ENCODE measurements at places on chromosomes 5 and 9.

- DNase-seq: no peak
These were observed 46.9 kb downstream of the ARL15 start for GRCh38 chr5:54263447-54263846.

DNA sequence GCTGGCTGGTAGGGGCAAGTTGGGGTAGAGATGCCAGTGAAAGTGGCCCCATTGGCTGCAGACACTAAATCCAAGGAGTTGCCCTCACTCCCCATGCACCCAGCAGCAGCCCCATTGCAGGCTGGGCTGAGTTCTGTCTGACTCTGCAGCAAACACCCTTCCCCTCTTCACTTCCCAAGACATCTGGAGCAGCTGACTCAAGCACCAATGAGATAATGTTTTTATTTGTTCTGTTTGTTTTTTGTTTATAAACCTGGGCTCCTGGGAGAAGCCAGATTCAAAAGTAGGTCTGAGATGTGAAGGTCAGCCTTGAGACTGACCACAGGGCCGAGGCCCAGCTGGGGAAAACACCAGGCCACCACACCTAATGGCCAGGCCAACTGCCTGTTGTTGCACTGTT lies 545.9 kb upstream of the KLF4 start:
- no peak for DNase-seq

DNA sequence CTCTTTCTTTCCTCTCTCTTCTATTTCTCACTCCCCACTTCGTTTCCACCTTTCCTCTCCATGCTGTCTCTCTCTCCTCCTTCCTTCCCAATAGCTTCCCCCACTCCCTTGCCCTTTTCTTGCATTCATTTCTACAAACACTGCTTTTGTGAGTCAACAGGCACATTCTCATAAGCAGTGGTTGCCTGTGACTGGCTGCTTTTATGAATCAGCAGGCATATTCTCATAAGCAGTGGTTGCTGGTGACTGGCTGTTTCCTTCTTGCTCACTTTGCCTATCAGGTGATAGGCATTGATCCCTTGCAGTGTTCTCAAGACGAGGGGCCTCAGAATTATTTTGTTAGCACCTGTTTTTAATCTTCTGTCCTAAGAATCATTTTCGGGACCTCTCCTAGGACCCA lies 116.1 kb upstream of the ACTBL2 start:
- no peak for DNase-seq

GRCh38 chr5:37882636-37883035 lies 42.8 kb upstream of the GDNF start:
- no peak for DNase-seq

- peak; percentile 64 for DNase-seq
These were observed 46.0 kb downstream of the VAV2 start for GRCh38 chr9:133945977-133946753.

DNA sequence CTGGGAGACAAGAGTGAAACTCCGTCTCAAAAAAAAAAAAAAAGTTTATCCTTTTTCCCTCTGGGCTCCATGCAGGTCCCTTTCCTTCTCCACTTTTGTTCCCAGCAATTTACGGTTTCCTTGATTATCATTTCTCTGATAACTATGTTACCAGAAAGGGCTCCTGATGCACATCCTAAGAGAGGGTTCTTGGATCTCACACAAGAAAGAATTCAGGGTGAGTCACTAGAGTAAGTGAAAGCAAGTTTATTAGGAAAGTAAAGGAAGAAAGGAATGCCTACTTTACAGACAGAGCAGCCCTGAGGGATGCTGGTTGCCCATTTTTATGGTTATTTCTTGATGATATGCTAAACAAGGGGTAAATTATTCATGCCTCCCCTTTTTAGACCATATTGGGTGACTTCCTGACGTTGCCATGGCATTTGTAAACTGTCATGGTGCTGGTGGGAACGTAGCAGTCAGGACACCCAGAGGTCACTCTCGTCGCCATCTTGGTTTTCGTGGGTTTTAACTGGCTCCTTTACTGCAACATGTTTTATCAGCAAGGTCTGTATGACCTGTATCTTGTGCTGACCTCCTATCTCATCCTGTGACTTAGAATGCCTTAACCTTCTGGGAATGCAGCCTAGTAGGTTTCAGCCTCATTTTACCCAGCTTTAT lies 13.5 kb upstream of the MELK start:
- DNase-seq: no peak

DNA sequence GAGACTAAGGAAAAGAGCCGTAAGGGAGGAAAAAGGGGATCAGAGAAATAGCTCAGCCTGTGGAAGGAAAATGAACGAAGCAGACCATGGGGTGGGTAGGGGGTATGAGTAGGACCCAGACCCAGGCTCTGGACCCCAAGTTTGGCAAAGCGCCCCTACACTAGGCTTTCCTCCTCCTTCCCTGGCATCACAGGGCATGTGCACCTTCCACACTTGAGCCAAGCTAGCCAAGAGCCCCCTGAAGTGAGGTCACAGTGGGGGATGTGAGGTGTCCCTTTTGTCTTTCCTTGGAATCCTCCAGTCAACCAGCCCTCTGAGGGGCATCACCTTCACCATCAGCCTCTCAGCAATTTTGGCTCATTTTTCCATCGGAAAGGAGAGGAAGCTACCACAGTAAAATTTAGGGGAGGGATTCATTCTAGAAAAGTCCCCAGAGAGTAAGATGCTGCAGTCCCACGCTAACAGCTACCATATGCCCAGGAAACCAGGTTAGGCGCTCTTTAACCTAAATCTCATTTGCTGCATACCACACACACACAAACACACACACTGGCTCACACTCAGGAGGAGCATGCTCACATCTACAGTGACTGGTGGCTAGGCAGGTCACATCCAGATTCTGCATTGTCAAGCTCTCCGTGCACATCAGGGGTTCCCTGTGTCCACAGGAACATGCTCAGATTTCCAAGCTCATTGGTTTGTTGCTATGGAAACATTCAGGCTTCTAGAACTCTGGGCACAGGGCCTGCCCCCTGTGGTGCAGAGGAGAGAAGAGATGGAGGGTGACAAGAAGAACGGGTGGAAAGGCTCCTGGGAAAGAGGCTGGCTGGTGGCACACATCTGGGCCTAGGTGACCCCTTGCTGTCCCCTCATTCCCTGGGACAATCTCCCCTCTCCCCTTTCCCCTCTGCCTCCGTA lies 9.9 kb downstream of the REEP2 start:
- DNase-seq: no peak

DNA sequence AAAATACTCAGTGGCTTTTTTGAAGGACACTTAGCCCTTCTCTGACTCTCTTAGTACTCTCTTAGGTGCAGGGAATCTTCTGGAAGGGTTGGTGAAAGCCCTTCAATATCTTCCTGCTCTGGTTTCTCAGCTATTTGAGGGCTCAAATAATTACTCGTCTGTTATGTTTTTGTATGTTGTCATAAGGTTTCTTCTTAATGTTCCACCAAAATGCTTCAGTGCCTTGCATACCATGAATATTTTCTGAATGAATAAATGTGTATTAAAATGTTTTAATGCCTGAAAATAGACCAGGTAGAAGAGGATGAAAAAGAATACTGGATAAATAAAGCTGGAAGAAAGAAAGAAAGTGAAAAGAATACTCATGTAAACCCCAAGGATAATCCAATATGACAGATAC lies 124.3 kb downstream of the STK32A start:
- no peak for DNase-seq

GRCh38 chr9:76827296-76828080 lies 63.2 kb downstream of the PCA3 start:
- no peak for DNase-seq

DNA sequence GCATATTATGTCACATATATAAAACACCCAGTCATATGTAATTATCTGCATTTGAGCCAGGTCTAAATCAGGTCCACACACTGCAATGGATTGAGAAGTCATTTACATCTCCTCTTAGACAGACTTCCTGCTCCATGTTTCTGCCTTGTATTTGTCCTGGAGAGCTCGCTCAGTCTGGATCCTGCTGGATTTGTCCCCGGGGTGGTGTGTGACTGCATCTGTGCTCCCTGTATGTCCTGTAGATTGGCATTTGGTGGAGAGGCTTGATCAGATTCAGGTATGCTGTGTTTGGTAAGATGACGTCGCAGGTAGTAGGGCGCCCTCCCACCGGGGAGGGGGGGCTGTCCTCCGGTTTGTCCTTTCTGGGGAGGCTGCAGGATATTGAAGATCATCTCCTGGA lies 33.6 kb upstream of the IER5L start:
- DNase-seq: no peak

- DNase-seq: no peak
These were observed 120.2 kb downstream of the STARD4 start for GRCh38 chr5:111392181-111392580.

- DNase-seq: no peak
These were observed 149.1 kb downstream of the TLE1 start for GRCh38 chr9:81540142-81540710.

GRCh38 chr9:85897848-85898247 lies 43.1 kb upstream of the NAA35 start:
- no peak for DNase-seq

DNA sequence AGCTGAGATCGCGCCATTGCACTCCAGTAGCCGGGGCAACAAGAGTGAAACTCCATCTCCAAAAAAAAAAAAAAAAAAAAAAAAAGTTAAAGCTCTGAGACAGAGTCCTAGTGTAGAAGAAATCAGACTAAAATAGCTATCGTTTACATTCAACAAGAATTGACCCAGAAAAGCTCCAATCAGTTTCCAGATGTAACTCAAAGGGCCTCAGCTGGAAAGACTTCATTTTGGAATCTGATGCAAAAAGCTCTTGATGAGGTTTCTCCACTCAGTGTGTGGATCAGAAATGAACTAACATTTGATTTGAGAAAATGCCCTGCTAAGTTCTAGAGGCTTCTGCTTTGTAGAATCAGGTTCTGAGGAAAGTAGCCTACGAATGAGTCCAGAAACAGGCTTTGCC lies 7.2 kb upstream of the C1QTNF2 start:
- no peak for DNase-seq

DNA sequence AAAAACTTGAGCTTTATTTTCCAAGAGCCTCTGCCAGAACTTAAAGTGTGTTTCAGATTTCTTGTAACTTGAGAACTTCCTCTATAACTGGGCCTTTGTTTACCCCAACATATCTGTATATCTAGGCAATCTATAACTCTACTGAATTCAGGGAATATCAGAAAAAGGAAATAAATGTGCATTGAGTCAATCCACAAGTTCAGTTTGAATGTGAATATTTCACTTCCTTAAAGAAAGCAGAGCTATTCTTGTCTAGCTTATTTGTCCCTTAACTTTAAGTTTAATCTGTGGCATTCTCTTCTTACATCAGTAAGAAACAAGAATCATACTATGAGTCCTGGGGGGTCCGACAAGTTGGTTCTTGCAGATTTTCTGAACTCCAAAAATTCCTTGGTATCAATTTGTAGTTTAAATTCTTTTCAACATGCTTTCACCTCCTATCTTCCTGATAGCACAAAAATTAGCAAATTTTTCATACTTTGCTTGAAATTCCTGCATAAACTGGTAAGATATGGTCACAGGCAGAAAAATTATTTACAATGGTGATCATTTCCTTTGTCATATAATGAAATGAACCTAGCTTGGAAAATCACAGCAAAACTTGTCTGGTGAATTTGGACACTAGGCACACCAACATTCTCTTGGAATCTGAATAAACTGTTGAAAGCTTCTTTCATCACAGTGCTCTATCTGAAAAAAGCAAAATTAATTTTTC lies 19.8 kb upstream of the ITGA1 start:
- no peak for DNase-seq

DNA sequence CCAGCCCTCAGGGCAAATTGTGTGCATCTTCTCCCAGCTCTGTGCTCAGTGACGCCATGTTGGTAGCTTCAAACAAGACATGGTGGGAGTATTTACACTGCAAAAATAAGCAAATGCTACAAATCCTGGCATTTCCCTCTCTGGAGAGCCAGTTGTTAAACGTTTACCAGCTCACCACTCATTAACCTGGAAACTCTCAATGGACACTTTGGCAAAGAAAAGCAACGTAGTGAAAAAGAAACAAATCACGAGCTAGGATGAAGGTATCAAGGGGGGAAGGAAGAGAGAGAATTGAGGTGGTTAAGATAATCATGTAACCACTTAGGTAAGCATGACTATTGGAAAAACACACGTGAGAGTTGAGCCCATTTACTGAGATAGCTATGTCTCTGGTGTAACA lies 72.5 kb downstream of the MRPS30 start:
- DNase-seq: no peak

GRCh38 chr5:174272671-174273070 lies 227.2 kb downstream of the NSG2 start:
- no peak for DNase-seq

- no peak for DNase-seq
These were observed 210.7 kb upstream of the CDH10 start for GRCh38 chr5:24855485-24855884.

DNA sequence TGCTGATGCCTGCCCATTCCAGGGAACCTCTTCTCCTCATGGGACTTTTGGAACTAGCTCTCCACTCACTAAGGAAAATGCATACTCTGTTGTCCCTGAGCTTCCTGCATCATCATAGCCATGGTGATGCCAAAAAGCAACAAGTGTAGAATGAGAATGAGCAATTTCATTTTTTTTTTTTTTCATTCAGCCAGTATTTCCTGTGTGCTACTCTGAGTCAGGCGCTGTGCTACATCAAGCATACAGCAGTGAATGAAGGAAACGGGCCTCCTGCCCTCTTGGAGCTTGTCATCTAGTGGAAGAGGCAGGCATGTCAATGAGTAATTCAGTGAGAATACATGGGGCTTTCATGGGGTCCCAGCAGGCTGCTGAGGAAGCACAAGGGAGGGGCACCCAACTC lies 483.1 kb downstream of the BNC2 start:
- no peak for DNase-seq

DNA sequence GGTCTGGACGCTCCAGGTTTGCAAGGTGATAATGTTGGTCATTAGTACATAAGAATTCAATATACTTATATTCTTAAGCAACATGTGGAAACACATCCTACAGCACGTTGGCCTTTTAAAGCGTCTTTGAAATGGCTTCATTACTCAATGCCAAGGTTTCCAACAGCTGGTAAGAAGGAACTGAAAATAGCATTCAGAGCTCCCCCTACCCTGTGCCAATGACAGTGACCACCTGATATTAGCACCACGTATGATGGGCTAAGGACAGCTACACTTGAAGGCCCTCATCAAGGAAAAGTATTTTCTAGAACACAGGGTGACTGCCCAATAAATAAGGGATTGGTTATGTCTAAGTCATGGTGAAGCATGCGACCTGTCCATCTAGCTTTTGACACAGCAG lies 9.9 kb downstream of the ZNF622 start:
- DNase-seq: peak; percentile 15

- peak; percentile 33 for DNase-seq
These were observed 1.4 kb upstream of the PSIP1 start for GRCh38 chr9:15512204-15512603.

- no peak for DNase-seq
These were observed 303.1 kb downstream of the IZUMO3 start for GRCh38 chr9:24242576-24242975.

GRCh38 chr5:169956756-169957155 lies 23.5 kb downstream of the INSYN2B start:
- DNase-seq: no peak

GRCh38 chr9:130908878-130909355 lies 12.3 kb upstream of the QRFP start:
- DNase-seq: no peak

All from B cell (primary cell).